ENCODE measurements at places on chromosomes 6 and 20.

GRCh38 chr6:26420688-26421171, 18.7 kb downstream of the BTN3A1 start:
- DNase-seq = peak; percentile 62

DNA sequence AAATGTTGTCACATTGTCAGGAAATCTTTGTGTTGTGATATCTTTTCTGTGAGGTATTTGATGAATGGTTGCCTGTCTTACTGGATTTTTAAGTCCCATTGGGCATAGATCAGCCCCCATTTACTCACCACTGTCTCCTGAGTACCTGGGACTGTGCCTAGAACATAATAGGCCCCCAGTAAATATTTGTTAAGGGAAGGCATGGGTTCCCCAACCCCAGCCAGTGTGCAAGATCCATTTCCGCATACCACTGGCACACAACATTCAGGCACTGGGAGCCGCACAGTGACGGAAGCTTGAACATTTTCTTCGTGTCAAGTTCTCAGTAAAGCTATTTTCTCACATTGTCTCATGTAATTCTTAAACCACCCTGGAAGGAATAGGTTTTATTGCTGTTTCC, 72.2 kb downstream of the UNC5CL start:
- DNase-seq = no peak

DNA sequence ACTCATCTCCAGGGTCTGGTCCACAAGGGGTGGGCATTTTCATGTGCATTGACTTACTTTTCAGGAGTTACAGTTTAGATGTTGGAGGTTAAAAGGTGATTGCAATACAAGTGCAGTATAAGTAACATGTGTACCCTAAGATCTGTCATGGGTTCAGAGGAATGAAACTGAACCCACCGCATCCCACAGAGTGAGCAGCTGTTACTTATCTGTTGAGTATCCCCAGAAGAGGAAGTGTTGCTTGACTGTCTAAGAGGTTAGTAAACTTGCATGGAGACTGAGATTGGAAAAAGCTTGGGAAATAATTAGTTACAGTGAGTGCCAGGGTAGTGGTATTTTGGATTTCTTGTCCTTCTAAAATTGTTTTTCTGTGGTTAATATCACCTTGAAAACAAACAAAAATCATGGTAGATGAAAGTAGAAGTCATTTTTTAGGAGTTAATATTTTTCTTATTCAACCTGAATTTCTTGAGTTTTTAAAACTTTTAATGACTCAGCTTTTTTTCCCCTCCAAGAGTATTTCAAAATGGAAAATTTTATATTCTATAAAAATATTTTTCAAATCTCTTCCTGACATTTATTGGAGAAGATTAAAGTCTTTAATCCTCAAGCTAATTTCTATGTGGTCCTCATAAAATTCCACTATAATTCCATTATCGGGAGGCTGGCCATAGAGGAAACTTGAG, 306.1 kb downstream of the ZNF217 start:
- DNase-seq = no peak

DNA sequence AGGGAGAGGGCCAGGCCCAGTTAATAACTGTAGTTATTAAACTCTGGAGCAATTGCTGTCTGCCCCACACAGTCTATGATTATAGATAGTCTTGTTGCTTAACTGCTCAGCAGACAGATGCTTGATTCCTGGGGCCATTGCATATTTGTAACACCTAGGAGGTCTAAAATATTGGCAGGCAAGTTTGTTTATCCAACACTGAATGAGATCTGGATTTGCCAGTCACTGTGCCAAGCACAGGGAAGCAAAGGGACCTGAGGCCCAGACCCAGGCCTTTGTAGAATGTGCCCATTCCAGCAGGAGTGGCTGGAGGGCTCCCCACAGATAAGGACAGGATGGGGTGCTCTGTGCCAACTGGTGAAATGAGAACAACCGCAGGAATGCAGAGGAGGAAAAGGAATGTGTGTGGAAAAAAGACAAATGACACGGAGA, 17.6 kb upstream of the ENTPD6 start:
- DNase-seq = peak; percentile 30

GRCh38 chr20:18287546-18287914, 797 bp upstream of the ZNF133 start:
- DNase-seq = no peak

DNA sequence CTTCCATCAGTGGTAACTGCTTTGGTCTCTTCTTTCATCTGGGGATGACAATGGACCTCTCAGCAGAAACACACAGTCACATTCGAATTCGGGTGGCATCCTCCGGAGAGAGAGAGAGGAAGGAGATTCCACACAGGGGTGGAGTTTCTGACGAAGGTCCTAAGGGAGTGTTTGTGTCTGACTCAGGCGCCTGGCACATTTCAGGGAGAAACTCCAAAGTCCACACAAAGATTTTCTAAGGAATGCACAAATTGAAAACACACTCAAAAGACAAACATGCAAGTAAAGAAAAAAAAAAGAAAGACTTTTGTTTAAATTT, 6.1 kb downstream of the EDN1 start:
- DNase-seq = peak; percentile 98

DNA sequence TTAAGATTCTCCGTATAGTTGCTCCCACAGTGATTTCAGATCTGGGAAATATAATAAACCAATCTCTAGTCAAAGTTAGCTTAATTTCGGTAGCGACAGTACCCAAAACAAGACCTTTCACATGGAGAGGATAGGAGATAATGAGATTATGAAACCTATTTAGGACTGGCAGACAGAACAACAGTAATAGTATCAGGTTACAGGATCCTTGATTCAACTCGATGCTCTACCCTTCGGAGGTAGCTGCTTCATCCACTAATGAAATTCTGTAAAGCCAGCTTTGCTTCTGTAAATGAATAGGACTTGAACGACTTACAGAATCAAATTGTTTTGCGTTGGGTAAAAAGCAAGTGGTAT, 534 bp upstream of the AKIRIN2 start:
- peak; percentile 58 for DNase-seq

GRCh38 chr6:89297695-89298351, 17.3 kb downstream of the GABRR2 start:
- DNase-seq = peak; percentile 92

DNA sequence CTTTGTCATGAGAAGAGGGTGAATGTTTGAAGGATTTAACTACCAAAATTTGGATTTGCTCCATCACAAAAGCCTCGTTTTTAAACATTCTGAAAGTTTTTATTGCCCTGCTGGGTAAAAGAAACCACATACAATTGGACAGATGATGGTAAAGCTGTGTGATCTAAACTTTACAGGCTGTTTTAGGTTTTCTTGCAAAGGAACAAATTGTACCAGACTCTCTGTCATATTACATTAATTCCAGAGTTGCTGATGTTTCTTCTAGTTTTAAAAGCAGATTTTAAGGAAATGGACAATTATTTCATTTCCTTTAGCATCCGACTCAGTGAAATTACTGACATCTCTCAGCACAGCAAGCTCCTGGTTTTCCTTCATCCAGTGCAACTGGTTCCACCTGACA, 53.2 kb downstream of the CRYBG1 start:
- DNase-seq = no peak

GRCh38 chr20:53352727-53353440, 240.8 kb downstream of the ZNF217 start:
- DNase-seq = no peak

DNA sequence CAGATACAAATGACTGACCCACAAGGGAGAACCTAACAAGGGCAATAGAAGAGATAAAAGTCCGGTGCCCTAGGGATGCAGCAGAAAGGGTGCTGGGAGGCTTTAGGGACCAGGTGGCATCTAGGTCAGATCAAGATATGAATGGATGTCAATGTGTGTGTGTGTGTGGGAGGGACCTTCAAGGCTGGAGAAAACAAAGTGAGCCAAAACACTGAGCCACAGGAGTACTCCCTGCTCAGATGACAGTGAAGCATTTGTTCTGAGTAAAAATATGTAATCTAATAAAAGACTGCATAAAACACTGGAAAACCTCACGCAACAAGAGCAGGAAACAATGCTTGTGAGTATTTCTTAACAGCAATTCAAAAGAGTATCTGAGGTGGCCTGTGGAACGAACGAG, 28.2 kb downstream of the ZNF337 start:
- no peak for DNase-seq

DNA sequence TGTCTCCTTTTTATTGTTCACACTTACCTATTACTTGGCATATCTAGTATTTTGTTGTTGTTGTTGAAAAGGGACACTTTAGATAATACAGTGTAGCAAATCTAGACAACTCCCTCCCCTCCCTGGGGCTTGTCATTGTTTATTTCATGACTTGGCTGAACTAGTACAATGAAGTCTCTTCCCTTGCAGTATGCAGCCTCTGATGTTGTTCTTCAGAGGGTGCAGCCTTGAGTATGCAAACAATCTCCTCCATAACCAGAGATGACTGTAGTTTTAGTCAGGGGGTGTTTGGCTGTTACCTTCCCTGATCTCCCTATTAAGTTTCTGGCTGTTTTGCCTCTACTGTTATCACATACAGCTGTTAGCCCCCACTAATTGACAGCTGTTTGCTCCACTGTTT, 315.4 kb upstream of the RUNX2 start:
- DNase-seq = no peak

DNA sequence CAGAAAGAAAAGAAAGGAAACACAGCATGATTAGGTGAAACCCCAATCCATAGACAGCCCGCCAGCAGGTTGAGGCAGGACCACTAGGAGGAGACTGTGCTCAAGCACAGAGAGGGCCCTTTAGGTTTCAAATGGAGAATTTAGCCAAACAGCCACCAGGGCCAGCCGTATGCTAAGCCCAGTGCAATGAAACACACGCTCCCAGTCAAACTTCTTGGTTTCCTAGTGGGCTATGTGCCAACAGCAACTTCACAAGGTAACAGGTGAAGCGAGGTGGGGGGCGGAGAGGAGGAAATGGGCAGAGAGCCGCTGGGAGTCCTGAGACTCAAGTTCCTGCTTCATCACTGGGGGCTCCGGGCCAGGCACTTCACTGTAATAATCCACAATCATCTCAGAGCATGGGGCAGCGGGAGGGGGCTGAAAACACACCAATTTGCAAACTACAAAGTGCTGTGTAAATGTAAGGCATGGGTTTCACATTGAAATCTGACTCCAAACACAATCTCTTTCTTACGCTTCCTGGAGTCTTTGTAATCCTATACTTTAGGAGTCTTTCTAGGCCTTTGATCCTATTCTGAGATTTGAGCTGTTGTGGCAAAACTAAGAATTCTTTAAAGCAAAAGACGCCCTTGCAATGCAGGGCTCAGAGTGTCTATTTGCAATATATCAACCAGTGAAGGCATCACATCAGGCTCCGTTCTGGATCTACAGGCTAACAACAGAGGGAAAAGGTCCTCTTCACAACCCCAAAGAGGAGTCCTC, 117.3 kb downstream of the OPRM1 start:
- DNase-seq = peak; percentile 30

DNA sequence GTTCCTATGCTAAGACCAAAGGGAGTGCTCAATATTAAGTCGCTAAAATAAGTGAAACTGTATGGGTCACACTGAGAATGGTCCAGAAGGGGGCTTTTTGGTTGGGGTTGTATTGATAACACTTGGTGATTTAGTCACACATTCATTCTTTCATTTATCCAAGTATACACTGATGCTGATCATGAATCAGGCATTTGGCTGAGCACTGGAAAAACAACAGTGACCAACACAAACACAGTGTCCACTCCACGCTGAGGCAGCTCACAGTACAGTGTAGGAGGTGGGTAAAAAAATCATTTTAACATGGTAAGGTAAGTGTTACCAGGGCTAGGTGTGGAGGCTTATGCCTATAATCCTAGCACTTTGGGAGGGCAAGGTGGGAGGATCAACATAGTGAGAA, 9.2 kb upstream of the FAM83C start:
- DNase-seq = peak; percentile 31

GRCh38 chr20:17870086-17870740, 98.4 kb downstream of the SNX5 start:
- DNase-seq = no peak

DNA sequence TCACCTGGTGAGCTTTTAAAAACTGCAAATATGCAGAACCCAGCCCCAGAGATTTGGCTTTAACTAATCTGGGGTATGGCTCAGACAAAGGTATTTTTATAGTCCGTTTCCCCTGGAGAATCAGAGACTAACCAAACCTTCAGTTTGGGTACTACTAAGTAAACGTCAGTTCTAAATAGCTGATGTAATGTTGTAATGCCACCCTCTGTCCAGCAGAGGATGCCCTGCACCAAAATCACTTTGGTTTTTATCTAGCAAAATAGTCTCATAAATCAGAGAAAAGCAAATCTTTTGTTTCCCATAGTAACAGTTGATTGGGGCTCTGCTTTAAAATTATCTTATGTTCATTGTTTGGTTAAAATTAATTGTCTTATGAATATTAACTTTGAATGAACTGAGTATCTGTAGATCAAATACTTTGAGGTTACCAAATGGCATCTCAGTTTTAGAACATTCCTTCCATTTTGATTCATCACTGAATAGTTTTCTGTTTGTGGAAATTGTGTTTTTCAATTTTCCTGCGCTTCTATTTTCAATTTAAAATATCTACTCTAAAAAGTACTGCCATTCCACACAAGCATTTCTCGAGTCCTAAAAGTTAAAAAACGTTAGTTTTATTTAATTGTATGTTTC, 278.3 kb upstream of the PLCB4 start:
- DNase-seq = peak; percentile 62

DNA sequence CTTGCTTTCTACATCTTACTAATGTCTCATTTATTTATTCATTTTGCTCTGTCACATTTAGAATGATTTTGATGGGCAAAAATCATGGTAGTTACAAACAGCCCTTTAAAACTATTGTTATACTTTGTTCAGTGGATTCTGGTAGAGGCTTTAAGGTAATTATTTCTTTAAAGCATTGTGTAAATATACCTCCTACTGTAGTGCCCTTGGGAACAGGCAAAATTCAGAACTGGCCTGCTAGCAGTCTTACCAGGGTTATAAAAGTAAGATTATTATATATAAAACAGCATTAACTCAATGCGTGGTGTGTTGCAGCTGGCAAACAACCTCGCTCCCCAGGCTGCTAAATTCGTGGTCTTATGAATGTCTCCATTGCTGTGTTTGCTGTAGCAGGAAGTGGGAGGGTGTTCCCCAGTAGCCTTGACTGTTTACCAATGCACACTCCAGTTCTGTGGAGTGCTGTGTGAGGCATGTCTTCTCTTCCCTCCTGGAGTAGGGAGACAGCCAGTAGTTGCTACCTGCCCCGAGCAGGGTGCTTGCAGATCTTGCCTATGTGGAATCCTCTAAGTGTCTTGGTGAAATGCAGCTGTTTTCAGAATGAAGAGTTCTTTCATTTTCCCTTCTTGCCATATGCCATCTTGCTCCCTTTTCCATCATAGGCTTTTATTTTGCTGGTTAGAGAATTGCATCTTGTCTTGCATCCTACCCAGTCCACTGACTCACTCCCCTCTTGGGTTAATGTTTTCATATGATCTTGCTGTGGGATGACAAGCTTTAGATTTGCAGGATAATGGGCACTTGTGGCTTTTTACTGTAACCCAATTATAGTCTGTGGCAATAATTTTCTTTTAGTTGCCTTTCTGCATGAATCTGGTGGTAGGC, 45.3 kb downstream of the IGF2R start:
- DNase-seq = no peak

- DNase-seq = no peak
These were observed 10.6 kb upstream of the EFHC1 start for GRCh38 chr6:52409499-52409898.
